ENCODE measurements at places on chromosomes 12 and 14. TPM values are rescaled to one million over a fixed set of nuclear protein-coding genes. Genes with fewer than 3 reads are reported as not detected.

The HOXC5 gene
- 2.7 TPM for polyA plus RNA-seq

The GDF3 gene
- polyA plus RNA-seq: not detected

The DCP1B gene
- 9.4 TPM for polyA plus RNA-seq

The TWF1 gene
- 37.7 TPM for polyA plus RNA-seq

The TBC1D30 gene
- polyA plus RNA-seq: 1.2 TPM

The KCNA1 gene
- polyA plus RNA-seq: 0.72 TPM

The TC2N gene
- polyA plus RNA-seq: 9.3 TPM

The PDE3A gene
- 11.5 TPM for polyA plus RNA-seq

The KCNK13 gene
- 0.32 TPM for polyA plus RNA-seq

The MSRB3 gene
- 41.7 TPM for polyA plus RNA-seq

The ZFYVE26 gene
- polyA plus RNA-seq: 12.6 TPM

The C1QL4 gene
- polyA plus RNA-seq: not detected

The TAS2R42 gene
- polyA plus RNA-seq: not detected

DNA sequence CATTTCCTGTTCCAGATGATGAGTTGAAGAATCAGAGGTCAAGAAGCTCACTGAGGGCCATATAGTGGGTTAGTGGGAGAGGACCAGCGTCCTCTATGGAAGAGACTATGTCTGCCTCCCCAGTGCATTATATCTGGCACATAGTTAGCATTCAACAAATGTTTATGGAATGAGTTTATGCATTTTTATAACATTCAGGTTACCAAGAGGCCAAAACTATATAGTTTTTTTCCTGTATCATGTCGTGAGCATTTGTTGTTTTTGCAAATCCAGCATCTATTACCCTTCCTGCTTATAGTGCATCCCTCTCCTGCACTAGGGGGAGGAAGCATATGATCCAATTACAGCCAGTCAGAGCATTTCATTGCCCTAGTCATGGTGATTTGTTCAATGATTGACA is 60.6 kb downstream of the SUDS3 start:
- no peak for DNase-seq

GRCh38 chr12:52643233-52644077 is 8.6 kb downstream of the KRT2 start:
- no peak for DNase-seq

- DNase-seq: no peak
Observed at GRCh38 chr14:63941023-63941422, 88.2 kb downstream of the SYNE2 start.

DNA sequence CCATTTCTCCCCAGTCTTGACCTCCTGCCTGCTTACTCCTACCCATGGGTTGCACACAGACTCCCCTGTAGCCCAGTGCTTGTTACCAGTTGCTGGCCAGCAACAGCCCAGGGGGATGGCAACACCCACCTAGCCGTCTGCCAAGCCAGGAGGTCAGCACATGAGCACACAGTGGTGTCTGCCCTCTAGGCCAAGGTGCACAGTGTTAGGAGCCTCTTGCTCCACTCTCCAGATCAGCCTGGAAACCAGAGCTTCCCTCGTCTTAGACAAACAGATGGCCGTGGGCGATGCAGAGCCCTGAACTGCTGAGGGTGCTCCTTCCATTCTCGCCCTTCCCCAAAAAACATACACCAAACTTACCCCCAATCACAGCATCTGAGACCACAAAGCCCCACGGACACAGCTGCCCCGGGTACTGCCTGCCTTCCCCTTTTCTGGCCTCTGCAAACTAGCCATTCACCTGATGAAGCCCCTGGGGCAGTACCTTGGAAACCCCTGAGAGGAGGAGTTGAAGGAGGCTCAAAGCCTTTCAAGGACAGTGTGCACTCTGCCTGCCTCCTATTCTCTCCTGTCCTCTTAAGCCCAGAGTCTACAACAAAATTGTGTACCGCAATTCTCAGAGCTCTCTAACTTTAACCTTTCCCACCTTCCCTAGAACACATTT is 1.0 kb upstream of the GPD1 start:
- no peak for DNase-seq

DNA sequence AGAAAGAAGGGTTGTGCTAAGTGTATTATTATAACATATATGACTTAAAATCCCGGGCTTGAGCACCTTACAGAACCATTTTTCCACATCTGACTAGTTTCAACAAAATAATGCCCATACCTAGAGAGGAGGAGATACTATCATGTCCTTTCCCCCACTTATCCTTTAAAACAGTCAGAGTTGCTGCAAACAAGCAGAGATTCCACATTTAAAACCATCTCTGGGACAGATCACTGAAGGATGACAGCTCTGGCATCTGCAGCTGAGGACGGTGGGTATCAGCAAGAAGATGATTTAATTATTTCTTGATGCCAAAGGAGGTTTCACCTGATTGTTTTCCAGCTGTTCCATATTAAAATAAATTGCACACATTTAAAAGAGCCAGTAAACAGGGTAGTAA is 328.0 kb upstream of the TMTC1 start:
- DNase-seq: no peak

DNA sequence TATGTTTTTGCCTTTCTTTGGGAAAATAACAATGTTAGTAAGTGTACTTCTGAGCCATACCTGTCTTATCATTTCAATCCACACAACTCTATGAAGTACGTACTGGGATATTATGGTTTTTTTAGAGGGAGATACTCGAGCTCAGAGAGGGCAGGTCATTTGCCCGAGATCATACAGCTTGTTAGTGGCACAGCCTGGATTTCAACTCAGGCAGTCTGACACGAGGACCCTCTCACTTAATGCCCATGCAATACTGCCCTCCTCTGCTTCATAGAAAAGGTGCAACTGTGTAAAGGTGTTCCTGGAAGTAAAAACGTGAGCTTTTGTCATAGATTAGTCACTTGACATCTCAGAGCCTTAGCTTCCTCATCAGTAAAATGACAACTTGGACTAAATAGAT is 128.0 kb downstream of the NDUFA12 start:
- peak; percentile 9 for DNase-seq

GRCh38 chr12:59398164-59398563 is 197.7 kb upstream of the SLC16A7 start:
- no peak for DNase-seq

GRCh38 chr12:131134523-131135310 is 181.0 kb downstream of the ADGRD1 start:
- DNase-seq: no peak

GRCh38 chr14:101449114-101449513 is 112.2 kb upstream of the DIO3 start:
- DNase-seq: no peak

GRCh38 chr12:87848248-87848868 is 180.8 kb downstream of the C12orf50 start:
- DNase-seq: peak; percentile 67

GRCh38 chr14:33720284-33720787 is 230.5 kb downstream of the EGLN3 start:
- DNase-seq: no peak

- DNase-seq: no peak
Observed at GRCh38 chr12:123238961-123239360, 5.7 kb downstream of the MTRFR start.

GRCh38 chr14:36934304-36934703 is 238.1 kb downstream of the SLC25A21 start:
- DNase-seq: no peak

GRCh38 chr14:69818758-69819191 is 21.7 kb upstream of the SLC10A1 start:
- peak; percentile 49 for DNase-seq

- peak; percentile 50 for DNase-seq
Observed at GRCh38 chr12:104049278-104049902, 597 bp downstream of the GLT8D2 start.

DNA sequence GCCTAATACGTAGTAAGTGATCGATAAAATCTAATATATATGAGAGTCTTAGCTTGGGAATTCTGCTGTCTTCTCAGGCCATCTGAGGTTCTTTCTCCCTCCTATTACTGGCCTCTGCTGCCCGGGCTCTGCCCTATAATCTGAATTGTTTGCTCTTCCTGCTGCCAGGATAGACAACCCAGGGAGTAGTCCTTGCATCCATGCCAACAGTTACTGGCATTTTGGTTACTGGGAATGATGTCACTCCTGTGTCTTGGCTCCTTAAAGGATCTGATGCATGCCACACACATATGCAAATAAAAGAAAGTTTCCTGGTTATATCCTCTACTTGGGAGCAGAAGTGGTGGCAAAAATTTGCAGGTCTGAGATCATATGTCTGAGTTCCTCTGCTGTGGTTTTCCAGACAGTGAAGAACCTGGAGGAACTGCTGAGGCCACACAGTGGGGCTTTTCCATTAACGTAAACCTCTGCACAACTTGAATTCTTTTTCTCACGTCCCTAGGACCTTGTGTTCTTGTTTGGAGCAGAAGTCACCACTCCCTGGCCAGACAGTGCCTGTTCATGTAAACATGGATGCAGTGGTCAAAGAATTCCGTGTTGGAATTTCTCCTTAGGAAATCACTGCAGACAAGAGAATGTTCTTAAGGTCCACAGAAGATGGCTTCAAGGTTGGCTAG is 320.6 kb upstream of the TBX3 start:
- no peak for DNase-seq

DNA sequence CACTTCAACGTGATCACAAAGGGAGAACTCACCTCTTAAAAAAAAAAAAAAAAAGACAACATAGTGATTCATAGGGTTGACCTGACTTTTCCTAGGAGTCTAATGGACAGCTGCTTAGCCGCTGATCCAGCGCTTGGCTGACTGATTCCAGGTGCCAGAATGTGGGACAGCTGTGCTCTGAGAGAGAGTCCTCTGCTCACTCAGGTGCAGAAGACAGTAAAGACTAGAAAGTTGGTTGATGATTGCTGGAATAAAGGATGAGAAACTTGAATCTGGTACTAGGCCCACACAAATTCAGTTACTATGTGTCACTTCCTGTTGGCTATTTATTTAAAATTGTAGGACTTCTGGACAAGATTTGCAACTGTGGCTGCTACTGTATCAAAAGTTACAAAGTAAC is 229.4 kb downstream of the CHST11 start:
- DNase-seq: no peak

DNA sequence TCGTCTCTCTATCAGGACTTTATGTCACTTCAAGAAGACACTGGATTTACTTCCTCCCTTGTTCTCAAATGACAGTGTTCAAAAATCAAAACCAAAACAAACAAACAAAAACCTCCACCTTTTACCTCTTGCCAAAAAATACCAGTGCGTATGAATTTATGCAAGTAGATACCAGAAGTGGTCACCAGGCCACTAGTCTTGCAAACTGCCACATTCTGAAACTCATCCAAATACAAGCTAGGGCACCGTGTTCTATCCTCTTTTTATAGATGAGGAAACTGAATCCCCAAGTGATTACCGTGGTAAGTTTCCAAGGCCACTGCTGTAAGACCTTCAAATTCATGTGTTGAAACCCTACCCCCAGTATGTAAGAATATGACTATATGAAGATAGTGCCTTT is 343.9 kb upstream of the KITLG start:
- no peak for DNase-seq

- no peak for DNase-seq
Observed at GRCh38 chr14:44567997-44568396, 60.9 kb upstream of the FSCB start.

GRCh38 chr14:103456167-103456835 is 66.3 kb downstream of the CKB start:
- no peak for DNase-seq

GRCh38 chr12:45284096-45284901 is 68.4 kb downstream of the ANO6 start:
- no peak for DNase-seq

GRCh38 chr14:92093320-92093719 is 13.1 kb downstream of the ATXN3 start:
- DNase-seq: no peak

GRCh38 chr12:95445884-95446505 is 28.0 kb upstream of the METAP2 start:
- no peak for DNase-seq

- no peak for DNase-seq
Observed at GRCh38 chr14:20757965-20758364, 10.2 kb upstream of the EDDM3B start.

DNA sequence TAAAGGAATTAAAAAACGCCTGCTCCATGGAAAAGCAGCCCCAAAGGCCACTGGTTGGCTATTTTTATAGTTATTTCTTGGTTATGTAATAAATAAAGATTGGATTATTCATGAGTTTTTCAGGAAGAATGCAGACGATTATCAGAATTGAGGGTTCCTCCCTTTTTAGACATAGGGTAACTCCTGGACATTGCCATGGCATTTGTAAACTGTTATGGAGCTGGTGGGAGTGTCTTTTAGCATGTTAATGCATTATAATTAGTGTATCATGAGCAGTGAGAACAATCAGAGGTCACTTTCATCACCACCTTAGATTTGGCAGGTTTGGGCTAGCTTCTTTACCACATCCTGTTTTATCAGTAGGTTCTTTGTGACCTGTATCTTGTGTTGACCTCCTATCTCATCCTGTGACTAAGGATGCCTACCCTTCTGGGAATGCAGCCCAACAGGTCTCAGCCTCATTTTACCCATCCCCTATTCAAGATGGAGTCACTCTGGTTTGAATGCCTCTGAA is 728.7 kb downstream of the GALC start:
- DNase-seq: no peak

DNA sequence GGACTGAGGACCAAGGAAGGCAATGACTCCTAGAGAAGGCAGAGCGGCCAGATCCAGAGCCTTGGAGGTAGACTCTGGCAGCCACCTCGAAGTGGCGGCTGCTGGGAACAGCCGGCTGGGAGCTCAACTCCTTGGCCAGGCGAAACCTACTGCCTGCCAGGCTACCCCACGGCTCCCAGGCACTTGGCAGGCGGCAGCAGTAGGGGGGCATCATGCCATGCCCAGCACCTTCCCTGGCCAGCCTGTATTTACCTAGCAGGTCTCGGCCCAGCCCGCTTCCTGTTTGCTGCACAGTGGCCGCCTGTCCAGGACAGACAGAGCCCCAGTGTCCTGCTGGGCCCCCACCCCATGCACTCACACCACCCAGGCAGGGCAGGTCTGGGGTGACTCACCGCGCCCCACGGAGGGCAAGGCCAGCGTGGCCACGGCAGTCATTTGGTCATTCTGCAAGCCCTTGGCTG is 10.2 kb downstream of the TRPV4 start:
- DNase-seq: no peak

DNA sequence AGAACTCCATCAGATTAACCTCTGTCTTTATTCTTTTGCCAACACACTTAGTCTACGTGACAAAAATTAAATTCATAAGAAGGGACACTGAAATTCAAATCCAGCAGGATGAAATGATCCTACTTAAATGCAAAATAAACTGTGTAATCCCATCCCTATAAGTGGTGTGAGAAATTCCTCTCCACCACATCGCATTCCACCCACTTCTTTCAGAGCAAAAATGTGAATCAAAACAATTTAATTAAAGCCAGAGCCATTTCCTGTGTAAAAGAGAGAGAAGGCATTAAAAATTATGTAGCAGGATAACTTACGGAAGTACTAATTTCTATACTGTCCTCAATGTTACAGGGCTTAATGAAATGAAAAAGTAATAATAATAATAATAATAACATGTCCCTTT is 844.3 kb downstream of the GALC start:
- peak; percentile 41 for DNase-seq

DNA sequence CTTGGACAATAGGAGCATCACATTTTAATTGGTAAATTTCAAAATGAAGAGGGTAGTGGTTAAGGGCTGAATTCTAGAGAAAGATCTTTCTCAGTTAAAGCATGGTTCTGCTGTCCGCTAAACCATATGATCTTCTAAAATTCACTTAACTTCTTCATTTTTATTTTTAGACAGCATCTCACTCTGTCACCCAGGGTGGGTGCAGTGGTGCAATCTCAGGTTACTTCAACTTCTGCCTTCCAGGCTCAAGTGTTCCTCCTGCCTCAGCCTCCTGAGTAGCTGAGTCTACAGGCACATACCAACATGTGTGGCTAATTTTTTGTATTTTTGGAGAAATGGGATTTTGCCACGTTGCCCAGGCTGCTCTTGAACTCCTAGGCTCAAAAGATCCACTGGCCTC is 226.7 kb upstream of the ABCD2 start:
- no peak for DNase-seq

All from muscle of back (tissue), 13 donors.